ENCODE measurements at places on chromosomes 7 and 10.

DNA sequence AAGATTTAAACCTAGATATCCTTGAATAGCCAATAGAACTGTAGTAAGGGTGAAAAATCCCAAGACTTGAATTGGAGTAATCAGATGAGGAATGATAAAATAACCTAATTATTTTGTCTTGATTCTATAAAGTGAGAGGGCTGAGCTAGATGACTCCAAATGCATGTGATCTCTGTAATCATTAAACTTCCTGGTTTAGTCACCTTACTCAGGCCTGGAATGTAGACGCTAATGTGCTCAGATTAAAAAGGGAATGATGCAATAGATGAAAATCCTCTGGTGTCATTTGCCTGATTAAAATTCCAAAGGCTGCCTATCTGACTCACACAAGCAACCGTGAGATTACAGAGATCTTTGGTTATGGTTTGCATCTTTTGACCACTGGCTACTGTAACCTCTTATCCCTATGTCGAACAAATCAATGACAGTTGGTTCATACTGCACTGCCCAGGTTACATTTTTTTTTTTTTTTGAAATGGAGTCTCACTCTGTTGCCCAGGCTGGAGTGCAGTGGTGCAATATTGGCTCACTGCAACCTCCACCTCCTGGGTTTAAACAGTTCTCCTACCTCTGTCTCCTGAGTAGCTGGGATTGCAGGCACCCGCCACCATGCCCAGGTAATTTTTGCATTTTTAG, 2.9 kb upstream of the HKDC1 start:
- peak; percentile 92 for DNase-seq

DNA sequence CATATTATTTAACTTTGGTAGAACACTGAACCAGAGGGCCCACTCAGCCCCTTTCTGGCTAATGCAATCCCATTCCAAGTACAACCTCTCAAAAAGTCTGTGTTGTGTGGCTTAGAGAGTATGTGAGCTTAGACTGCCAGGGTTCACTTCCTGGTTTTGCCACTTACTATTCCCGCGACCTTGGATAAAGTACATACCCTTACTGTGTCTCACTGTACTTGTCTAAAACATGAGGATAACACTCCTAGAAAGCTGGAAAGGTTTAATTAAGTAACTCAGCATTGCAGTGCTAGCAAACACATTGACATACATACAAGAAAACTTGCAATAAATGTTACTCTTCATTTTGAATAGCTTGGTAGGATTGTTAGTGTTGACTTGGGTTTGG, 215.8 kb downstream of the CHCHD3 start:
- peak; percentile 65 for DNase-seq

- DNase-seq, result no peak
Observed at GRCh38 chr7:42714356-42714755, 197.5 kb downstream of the C7orf25 start.

GRCh38 chr10:37856881-37857286, 526 bp downstream of the ZNF248 start:
- peak; percentile 23 for DNase-seq

GRCh38 chr7:95593343-95593742, 3.0 kb downstream of the PDK4 start:
- DNase-seq, result no peak

DNA sequence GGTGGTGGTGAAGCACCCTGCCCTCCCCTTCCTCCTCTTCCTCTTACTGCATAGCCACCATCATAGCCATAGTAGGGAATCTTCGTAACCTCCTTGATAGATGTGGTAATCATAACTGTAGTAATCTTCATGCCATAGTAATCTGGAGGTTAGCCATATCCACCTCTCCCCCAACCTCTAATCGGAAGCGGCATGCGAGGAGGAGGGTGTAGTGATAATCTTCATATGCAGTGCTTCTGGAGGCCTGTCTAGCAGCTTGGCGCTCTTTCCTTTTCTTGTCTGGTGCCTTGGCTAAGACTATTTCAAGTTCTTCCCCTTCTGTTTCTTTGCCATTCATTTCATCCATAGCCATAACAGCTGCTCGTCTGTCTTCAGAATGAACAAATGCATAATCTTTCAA, 90.9 kb downstream of the MLLT10 start:
- no peak for DNase-seq

DNA sequence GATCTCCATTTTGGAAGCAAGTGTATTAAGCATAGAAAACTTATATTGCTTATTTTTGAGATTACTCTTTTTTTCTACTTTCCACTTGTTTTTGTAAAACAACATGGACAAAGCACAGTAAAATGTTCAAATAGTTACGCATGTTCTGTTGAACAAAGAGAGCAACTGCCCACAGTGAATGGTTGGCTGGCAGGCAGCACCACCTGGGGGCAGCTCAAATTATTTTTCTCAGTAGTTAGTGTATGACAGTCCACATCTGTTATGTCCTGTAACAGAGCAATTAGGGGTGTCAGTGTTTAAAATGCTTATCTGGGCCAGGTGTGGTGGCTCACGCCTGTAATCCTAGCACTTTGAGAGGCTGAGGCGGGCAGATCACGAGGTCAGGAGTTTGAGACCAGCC, 46.1 kb upstream of the CACUL1 start:
- no peak for DNase-seq

DNA sequence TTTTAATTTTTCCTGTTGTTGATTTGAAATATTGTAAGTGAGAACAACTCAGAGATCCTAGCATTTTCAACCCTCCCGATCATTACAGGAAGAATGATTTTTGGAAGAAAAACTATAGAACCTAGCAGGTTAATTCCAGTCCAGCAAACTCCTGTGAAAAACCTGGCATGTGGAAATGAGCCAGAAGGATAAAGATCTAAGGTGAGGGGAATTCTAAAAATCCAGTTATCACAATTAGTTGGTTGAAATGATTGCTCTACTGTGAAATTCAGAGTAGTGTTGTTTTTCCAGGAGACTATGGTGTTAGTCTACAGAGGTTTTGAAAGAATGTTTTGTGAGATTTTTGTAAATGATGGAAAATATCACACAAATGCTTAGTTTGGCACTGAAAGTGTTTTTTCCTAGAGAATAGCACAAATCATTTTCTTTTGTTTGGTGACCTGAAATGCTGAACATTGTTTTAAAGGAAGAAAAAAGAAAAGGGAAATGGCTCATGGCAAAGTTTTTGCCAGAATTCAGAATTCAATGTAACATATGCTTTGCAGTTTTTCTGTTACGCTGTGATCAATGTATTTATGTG, 152.4 kb upstream of the SLC26A5 start:
- no peak for DNase-seq

- DNase-seq, result no peak
Observed at GRCh38 chr10:71805776-71806703, 32.7 kb upstream of the VSIR start.

GRCh38 chr10:51074238-51075028, at the start of gene PRKG1:
TSS of gene PRKG1 (plus strand) at chr10:51074487.
- peak; percentile 90 for DNase-seq

GRCh38 chr10:12186323-12186722, 9.4 kb downstream of the NUDT5 start:
- no peak for DNase-seq

GRCh38 chr10:117547716-117548668, 5.4 kb downstream of the EMX2 start:
- no peak for DNase-seq

DNA sequence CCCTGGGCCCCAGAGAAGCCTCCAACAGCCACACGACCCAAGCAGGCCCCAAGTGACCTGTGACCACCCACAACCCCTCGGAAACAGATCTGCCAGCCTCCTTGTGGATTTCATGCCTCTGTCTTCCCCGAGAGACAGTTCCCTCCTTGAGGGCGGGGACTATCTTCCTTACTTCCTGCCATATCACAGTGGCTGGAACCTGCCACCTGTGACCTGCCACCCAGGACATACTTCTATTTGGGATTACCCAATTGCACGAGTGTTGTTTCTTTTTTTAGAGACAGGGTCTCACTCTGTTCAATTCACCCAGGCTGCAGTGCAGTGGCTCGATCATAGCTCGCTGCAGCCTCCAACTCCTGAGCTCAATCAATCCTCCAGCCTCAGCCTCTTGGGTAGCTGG, 25.9 kb downstream of the TNRC18 start:
- DNase-seq, result no peak

- no peak for DNase-seq
Observed at GRCh38 chr7:124366118-124366517, 333.3 kb upstream of the TMEM229A start.

DNA sequence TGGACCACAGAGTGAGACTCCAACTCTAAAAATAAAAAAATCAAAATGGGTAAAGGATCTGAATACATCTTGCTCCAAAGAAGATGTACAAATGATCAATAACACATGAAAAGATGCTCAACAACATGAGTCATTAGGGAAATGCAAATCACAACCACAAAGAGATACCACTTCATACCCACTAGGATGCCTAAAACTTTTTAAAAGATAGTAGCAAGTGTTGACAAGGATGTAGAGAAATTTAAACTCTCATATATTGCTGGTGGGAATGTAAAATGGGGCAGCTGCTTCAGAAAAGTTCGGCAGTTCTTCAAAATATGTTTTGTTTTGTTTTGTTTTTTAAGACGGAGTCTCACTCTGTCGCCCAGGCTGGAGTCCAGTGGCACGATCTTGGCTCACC, 45.7 kb upstream of the GTF2IRD1 start:
- DNase-seq, result no peak

DNA sequence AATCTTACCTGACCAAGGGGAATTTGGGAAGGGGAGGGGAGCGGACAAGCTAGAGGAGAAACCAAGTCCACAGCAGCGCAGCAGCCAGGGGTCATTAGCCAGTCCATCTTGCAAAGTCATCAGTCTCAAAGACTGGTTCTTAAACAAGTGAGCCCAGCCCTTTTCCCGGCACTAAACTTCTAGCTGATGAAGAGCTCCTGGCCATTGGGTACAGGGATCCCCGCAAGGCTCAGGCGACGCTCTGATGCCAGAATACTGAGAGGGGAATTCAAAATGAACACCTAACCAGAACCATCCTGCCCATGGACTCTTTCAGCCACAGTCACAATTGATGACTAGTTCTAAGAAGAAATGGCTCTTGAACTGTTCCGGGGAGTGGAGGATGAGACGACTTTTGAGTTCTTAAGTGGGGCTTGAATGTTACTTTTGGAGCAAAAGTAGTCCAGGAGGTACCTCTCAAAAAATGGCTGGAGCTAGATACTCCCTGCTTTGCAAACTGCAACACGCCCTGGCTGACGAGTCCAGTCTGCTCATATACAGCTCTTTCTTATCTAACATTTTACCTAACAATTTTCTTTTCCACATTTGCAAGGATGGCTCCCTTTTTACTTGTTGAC, 2.5 kb upstream of the TWIST1 start:
- no peak for DNase-seq

GRCh38 chr7:85011127-85011526, 175.7 kb downstream of the SEMA3D start:
- no peak for DNase-seq

DNA sequence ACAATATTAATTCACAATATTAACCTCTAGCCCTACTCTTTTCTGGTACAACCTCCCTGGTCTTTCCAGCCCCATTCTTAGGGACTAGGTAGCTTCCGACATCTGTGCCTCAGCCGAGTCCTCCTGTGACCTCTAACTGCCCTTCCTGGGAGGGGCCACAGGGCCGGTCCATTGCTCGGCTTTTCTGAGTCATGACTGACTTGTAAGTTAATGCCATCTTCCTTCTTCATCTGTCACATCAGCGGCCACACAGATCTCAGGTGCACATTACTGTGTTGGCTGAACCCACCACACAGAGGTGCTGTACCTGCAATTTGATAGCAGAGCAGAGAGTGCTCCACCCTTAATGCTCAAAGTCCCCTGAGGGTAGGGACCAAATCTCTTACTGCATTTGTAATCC, 4.1 kb upstream of the CPA4 start:
- no peak for DNase-seq

DNA sequence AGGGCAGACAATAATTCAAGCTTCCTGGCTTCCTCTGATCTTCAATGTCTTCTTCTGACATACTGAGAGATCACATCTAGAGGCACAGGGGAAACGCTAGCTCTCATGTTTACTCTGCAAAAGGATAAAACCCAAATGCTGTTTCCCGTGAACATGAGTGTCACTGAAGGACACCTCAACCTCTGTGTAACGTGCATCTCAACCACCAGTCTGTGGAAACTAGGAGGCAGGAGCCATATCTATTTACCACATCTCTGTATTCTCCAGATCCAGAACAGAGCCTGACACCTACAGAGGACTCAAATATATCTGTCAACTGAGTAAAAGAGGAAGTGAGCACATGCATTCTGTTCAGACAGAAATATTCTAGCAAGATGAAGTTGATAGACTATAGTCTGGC, 140.3 kb upstream of the TARP start:
- no peak for DNase-seq

DNA sequence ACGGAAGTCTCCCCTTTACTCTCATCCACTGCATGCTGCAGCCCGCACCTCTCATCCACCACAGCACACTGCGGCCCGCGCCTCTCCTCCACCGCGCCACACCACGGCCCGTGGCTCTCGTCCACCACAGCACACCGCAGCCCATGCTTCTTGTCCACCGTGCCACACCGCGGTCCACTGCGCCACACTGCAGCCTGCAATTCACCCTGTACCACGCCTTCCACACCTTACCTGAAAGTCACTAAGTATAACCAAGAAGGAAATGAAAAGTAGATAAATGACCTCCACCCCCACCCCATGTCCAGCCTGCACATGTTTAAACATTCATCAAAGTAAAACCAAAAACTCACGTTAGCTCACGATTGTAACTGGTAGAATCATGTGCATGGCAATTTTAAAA, 176.1 kb downstream of the DIP2C start:
- no peak for DNase-seq

DNA sequence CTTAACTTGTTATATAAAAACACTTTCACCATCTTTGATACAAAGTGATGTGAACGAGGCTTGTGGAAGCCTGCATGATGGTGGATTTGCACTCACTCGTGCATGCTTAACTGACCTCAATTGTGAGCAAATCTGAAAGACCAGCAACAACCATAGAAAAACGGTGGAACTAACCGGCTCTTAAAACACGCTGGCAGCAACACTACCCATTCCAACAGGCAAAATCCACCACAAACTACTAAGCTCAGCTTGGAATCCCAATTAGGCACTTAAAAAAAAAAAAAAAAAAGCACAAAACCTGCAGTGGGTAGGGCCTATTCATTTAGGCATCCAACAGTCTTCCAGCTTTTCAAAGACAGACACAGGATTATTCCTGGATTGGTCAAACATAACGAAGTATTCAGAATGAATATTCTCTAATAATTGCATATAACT, 1.8 kb downstream of the GDI2 start:
- peak; percentile 56 for DNase-seq

GRCh38 chr10:86289577-86289868, 77.1 kb downstream of the GRID1 start:
- no peak for DNase-seq

All from EL (cell line).